ENCODE measurements at places on chromosomes 11 and 22.

- DNase-seq, result no peak
These were observed 444 bp downstream of the CAVIN3 start for GRCh38 chr11:6319704-6320410.

- no peak for DNase-seq
These were observed 13.3 kb downstream of the CHST1 start for GRCh38 chr11:45651841-45652749.

DNA sequence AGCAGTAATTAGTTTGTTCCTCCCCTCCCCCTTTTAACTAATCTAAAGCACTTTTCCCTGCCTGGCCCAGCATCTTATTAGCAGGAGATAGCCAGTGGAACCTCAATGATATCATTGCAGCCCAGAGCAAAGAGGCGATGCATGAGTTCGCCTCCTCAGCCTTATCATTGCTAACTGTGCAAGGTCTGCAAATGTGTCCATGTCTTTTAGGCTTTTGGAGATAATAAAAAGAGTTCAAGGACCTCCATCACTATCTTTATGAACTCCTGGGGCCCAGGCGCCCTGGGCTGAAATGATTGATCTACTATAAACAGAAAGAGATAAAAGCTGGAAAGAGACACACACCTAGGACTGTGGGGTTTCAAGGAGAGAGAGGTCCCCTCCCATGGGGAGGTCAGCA, 124.2 kb upstream of the TBCEL start:
- DNase-seq, result no peak

GRCh38 chr11:35151683-35152280, 12.8 kb downstream of the CD44 start:
- no peak for DNase-seq

GRCh38 chr11:20647976-20648565, 21.3 kb upstream of the NELL1 start:
- peak; percentile 7 for DNase-seq

DNA sequence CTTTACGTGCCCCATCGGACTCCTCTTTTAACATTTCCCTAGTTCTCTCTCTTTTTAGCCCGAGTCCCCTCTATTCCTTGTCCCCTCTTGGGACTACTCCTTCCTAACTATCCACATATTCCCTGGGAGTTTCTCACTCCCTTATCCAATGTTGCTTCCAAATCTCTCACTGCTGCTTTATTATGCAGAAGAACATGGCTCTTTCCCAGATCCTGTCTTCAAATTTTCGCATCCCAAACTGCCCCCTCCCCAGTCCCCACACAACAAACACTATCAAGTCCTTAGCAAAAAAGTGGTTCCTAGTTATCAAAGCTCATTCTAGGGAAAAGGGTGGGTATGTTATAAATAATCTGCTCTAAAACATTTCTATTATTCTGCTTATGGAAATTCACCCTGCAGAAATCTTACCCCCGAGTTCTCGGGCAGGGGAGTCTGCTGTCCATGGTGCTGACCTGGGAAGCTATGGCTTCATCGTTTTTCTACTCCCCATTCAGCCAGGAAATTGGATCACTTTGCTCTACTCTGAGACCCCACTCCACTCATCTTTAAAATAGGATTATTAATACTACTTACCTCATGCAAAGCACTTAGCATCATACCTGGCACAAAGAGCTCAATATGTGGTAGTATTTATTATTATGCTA, 393.5 kb downstream of the BUD13 start:
- DNase-seq, result no peak

GRCh38 chr11:118612378-118612777, 5.0 kb downstream of the PHLDB1 start:
- DNase-seq, result no peak

DNA sequence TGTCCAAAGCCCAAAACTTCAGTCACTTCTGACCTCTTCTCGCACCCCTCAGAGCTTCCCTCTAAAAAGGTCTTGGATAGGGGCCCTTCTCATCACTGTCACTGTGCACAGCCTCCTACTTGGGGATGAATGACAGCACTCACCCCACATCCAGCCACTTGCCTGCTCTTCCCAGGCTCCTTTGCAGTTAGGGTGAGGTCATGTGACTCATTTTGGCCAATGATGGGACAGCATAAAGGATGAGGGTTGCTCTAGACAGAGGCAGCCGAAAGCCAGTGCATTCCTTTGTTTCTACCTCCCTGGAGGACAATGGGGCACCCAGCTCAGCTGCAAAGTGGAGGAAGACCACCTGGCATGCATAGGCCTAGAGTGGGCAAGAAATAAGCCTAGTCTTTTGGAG, 1413.3 kb downstream of the TBC1D22A start:
- DNase-seq, result no peak

GRCh38 chr22:32987081-32987631, 71.0 kb downstream of the SYN3 start:
- no peak for DNase-seq

DNA sequence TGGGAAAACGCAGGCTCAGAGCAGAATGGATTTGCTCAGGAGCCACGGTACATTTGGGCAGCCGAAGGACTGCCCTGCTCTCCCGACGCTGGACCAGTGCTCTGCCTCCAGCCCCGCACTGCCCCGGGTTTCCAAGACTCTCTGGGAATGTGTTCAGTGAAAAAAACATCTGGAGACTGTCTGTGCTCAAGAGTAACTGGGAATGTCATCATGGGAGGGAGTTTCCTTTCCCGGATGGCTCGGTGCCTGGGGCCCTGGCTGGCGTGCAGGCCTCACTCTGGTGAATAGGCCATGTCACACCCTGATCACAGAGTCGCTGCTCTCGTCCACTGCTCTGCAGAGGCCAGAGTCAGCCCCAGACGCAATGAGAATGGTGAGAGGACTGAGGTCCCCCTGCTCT, 9.8 kb upstream of the APOL6 start:
- DNase-seq, result no peak

DNA sequence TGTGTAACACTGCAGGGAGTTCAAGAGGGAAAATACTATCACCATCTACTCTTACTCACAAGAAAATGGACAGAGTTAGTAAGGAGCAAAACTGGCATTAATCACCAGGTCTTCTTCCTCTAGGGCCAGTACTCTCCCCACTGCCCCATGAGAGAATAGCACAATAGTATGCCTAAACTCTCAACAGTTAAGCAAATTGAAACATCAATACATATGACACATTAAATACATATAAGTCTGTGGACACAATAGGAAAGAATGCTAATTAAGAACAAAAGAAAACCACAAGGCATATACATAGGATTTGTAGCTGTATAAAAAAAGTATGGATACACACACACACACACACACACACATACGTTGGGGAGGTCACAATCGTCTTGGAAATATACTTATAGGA, 197.9 kb upstream of the BDNF start:
- DNase-seq, result no peak

- DNase-seq, result no peak
These were observed 2.3 kb upstream of the GUCY1A2 start for GRCh38 chr11:107020594-107020993.

- no peak for DNase-seq
These were observed 6.7 kb downstream of the NFAM1 start for GRCh38 chr22:42425337-42425988.

- DNase-seq, result no peak
These were observed 17.2 kb downstream of the CNTF start for GRCh38 chr11:58639669-58640068.

GRCh38 chr11:2580571-2581001, 119.2 kb downstream of the KCNQ1OT1 start:
- DNase-seq, result no peak

Data from activated CD4-positive, alpha-beta T cell treated with anti-CD3 and anti-CD28 coated beads for 4 hours (primary cell).